ENCODE measurements at places on chromosomes 3 and 15. TPM values are rescaled to one million over a fixed set of nuclear protein-coding genes. Genes with fewer than 3 reads are reported as not detected.

Gene GPR62
- not detected for total RNA-seq

Gene INKA1
- total RNA-seq, result 5.1 TPM

DNA sequence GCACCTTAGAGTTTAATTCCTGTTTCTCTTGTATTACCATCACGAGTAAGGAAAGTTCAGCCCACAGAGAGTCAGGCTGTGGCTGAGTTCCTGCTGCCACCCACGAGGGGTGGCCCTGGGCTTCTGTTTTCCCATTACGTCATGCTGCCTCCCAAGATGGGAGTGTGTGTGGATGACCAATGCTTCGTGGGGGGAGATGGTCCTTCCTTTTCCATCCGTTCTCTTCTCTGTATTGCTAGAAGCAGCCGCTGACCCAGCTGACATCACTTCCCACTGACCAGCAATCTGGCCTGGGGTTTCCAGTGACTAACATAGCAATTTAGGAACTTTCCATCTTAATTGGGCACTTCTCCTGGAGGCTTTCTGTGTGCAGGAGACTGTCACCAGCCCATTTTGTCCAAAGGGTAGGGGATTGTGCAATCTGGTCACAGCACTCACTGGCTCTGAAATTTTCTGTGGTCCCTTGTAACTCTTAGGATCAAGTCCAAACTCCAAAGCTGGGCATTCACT is 9.3 kb downstream of the IRAK2 start:
- H3K4me3 ChIP-seq, result no peak overlapping the region
- H3K4me1 ChIP-seq, result no peaks in the 10 kb centered on the region
- peak; percentile 27 for DNase-seq
- H3K36me3 ChIP-seq, result no peaks in the 10 kb centered on the region

DNA sequence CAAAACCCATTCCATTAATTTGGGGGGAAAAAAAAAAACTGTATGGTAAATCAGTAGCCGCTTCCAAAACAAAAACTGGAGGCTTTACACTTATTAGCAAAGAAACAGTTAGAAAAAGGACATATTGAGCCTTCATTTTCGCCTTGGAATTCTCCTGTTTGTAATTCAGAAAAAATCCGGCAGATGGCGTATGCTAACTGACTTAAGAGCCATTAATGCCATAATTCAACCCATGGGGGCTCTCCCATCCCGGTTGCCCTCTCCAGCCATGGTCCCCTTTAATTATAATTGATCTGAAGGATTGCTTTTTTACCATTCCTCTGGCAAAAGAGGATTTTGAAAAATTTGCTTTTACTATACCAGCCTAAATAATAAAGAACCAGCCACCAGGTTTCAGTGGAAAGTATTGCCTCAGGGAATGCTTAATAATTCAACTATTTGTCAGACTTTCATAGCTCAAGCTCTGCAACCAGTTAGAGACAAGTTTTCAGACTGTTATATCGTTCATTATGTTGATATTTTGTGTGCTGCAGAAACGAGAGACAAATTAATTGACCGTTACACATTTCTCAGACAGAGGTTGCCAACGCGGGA is 9.4 kb upstream of the RPL24 start:
- H3K27me3 ChIP-seq, result no peaks in the 10 kb centered on the region
- H3K27ac ChIP-seq, result no peak overlapping the region
- H3K36me3 ChIP-seq, result no peaks in the 10 kb centered on the region
- H3K4me3 ChIP-seq, result no peak overlapping the region
- peak; percentile 79 for DNase-seq

- no peak overlapping the region for H3K4me3 ChIP-seq
- no peaks in the 10 kb centered on the region for H3K27me3 ChIP-seq
- DNase-seq, result no peak
- H3K36me3 ChIP-seq, result no peaks in the 10 kb centered on the region
- peaks cover 18% of the 10 kb centered on the region for H3K4me1 ChIP-seq
Measured at GRCh38 chr3:42849017-42849416, 26.7 kb downstream of the CYP8B1 start.

Gene GP5
- 0.27 TPM for total RNA-seq

Gene IGSF11
- 0.40 TPM for total RNA-seq

DNA sequence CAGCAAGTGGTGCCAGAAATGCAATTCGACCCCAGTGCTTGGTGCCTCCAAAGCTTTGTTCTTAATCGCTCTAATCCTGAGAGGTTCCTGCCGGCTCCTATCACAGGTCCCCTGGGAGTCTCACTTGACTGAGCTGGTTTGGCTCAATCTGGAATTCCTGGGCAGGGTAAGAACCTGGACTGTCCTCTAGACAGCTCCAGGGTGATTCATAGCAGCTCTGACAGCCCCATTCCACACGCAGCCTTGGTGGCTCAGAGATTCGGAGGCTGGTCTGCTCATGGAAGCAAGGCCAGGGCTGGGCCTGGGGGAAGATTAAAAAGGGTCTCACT is 37.9 kb downstream of the MYO5C start:
- DNase-seq, result no peak
- H3K36me3 ChIP-seq, result no peaks in the 10 kb centered on the region
- no peak overlapping the region for H3K4me3 ChIP-seq

- H3K4me1 ChIP-seq, result no peaks in the 10 kb centered on the region
- no peaks in the 10 kb centered on the region for H3K36me3 ChIP-seq
- no peak for DNase-seq
- H3K27me3 ChIP-seq, result no peaks in the 10 kb centered on the region
- H3K27ac ChIP-seq, result no peak overlapping the region
Measured at GRCh38 chr3:14137004-14137403, 12.2 kb downstream of the TMEM43 start.

Gene UQCC5
- 0.12 TPM for total RNA-seq

- DNase-seq, result peak; percentile 51
- no peaks in the 10 kb centered on the region for H3K27me3 ChIP-seq
- no peaks in the 10 kb centered on the region for H3K36me3 ChIP-seq
- peak overlapping the region; percentile 85 for H3K27ac ChIP-seq
Measured at GRCh38 chr15:67134067-67134838, 68.9 kb downstream of the SMAD3 start.

DNA sequence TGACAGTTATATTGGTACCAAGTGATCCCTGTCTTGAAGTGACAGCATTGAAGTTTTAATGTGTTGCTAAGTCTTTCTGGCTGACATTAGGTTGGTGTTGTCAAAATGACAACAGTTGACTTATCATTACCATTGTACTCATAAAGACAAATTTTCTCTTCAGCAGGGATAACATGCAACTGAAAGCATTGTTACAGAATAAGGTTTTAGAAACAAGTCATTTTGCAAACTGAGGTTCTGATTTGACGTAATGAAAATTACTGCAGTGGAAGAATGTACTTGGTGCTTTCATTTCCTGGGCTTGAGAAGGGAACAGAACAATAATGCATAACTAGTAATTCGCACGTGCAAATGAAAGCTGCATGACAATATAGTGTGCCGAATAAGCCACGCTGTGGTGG is 75.1 kb downstream of the MOBP start:
- H3K36me3 ChIP-seq, result no peaks in the 10 kb centered on the region
- H3K27ac ChIP-seq, result no peak overlapping the region
- no peaks in the 10 kb centered on the region for H3K27me3 ChIP-seq
- H3K4me1 ChIP-seq, result no peaks in the 10 kb centered on the region

Gene CCDC80
- 27.1 TPM for total RNA-seq

- no peaks in the 10 kb centered on the region for H3K4me1 ChIP-seq
Measured at GRCh38 chr3:13217736-13218540, 144.7 kb upstream of the IQSEC1 start.

- peak; percentile 77 for DNase-seq
- peaks cover 17% of the 10 kb centered on the region for H3K4me1 ChIP-seq
- H3K27me3 ChIP-seq, result no peaks in the 10 kb centered on the region
- H3K4me3 ChIP-seq, result peak overlapping the region; percentile 90
- H3K36me3 ChIP-seq, result no peaks in the 10 kb centered on the region
Measured at GRCh38 chr3:32569540-32570420, 878 bp downstream of the DYNC1LI1 start.

GRCh38 chr15:79450648-79451047 is 18.5 kb downstream of the MINAR1 start:
- no peaks in the 10 kb centered on the region for H3K27me3 ChIP-seq
- H3K4me3 ChIP-seq, result no peak overlapping the region
- no peaks in the 10 kb centered on the region for H3K36me3 ChIP-seq
- no peak overlapping the region for H3K27ac ChIP-seq
- no peaks in the 10 kb centered on the region for H3K4me1 ChIP-seq

- no peak overlapping the region for H3K4me3 ChIP-seq
- H3K27ac ChIP-seq, result peak overlapping the region; percentile 58
- no peaks in the 10 kb centered on the region for H3K36me3 ChIP-seq
- H3K27me3 ChIP-seq, result no peaks in the 10 kb centered on the region
- no peak for DNase-seq
- peaks cover 17% of the 10 kb centered on the region for H3K4me1 ChIP-seq
Measured at GRCh38 chr15:56968821-56969220, 50.4 kb downstream of the TCF12 start.

Gene MAGEL2
- 3.1 TPM for total RNA-seq

Gene SLC6A1
- 5.7 TPM for total RNA-seq

DNA sequence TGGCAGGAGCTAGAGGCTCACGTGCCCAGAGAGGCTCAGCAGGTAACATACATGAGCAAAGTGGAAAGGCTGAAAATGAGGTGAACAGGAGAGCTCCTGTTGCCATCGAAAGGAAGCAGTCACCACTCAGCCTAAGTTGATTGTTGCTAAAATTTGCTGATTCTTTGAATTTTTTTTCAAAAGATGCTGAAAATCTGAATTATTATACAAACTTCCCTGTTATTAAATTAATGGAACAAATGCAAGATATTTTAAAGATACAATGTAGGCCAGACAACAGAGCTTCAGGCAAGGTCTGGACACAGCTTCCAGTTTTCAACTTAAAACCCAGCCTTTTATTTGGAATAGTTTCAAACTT is 151.3 kb downstream of the GHSR start:
- no peaks in the 10 kb centered on the region for H3K27me3 ChIP-seq
- DNase-seq, result no peak
- H3K4me1 ChIP-seq, result no peaks in the 10 kb centered on the region
- no peaks in the 10 kb centered on the region for H3K36me3 ChIP-seq
- no peak overlapping the region for H3K4me3 ChIP-seq

- H3K36me3 ChIP-seq, result no peaks in the 10 kb centered on the region
- peaks cover 11% of the 10 kb centered on the region for H3K4me1 ChIP-seq
- no peaks in the 10 kb centered on the region for H3K27me3 ChIP-seq
- DNase-seq, result peak; percentile 63
- H3K4me3 ChIP-seq, result peak overlapping the region; percentile 97
Measured at GRCh38 chr3:171460725-171461524, 720 bp upstream of the TNIK start.

Gene HCN4
- 0.16 TPM for total RNA-seq

GRCh38 chr3:177484926-177485325 is 287.6 kb upstream of the TBL1XR1 start:
- H3K4me3 ChIP-seq, result no peak overlapping the region
- no peaks in the 10 kb centered on the region for H3K36me3 ChIP-seq
- H3K4me1 ChIP-seq, result no peaks in the 10 kb centered on the region
- H3K27ac ChIP-seq, result no peak overlapping the region
- no peak for DNase-seq

DNA sequence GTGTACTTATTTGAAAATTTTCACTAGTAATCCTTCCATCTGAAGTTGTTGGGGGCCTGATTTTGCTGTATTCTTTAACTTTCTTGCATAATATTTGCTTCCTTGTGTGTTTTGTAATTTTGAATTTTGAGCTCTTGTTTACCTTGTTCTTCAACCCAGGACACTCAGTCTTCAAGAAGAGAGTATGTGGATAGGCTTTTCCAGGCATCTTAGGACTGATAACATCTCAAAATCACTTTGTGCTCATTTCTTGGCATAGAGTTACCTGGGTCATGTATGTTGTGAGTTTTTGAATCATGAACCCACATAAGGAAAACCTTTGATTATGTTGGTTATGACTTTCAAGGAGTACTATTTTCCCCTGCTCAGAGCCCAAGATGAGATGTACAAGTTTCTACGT is 13.4 kb downstream of the BTD start:
- DNase-seq, result no peak
- H3K27ac ChIP-seq, result no peak overlapping the region
- H3K27me3 ChIP-seq, result no peaks in the 10 kb centered on the region
- no peak overlapping the region for H3K4me3 ChIP-seq
- H3K36me3 ChIP-seq, result no peaks in the 10 kb centered on the region
- no peaks in the 10 kb centered on the region for H3K4me1 ChIP-seq
